ENCODE measurements at places on chromosomes 13 and 19. TPM values are rescaled to one million over a fixed set of nuclear protein-coding genes. Genes with fewer than 3 reads are reported as not detected.

The LILRB3 gene
- polyA plus RNA-seq = not detected

DNA sequence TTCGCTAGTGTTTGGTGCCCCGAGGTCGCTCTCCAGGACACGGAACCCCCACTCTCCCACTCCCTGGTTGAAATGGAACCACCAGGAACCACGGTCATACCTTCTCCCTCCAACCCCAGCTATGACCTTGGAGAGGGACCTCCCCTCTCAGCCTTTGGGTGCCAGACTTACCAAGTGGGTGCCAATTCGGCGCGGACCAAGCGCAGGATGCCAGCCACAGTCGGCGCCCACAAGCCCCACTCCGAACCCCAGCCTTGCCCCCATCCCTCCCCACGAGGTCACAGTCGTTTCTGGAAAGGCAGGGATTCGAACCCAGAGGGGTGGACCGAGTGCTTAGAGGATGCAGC is 910 bp downstream of the PDE4C start:
- no peak for DNase-seq

DNA sequence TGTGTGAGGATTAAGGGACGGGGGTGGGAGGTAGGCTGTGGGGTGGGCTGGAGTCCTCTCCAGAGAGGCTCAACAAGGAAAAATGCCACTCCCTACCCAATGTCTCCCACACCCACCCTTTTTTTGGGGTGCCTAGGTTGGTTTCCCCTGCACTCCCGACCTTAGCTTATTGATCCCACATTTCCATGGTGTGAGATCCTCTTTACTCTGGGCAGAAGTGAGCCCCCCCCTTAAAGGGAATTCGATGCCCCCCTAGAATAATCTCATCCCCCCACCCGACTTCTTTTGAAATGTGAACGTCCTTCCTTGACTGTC is 5.5 kb downstream of the FOSB start:
- DNase-seq = no peak

The PRODH2 gene
- not detected for polyA plus RNA-seq

DNA sequence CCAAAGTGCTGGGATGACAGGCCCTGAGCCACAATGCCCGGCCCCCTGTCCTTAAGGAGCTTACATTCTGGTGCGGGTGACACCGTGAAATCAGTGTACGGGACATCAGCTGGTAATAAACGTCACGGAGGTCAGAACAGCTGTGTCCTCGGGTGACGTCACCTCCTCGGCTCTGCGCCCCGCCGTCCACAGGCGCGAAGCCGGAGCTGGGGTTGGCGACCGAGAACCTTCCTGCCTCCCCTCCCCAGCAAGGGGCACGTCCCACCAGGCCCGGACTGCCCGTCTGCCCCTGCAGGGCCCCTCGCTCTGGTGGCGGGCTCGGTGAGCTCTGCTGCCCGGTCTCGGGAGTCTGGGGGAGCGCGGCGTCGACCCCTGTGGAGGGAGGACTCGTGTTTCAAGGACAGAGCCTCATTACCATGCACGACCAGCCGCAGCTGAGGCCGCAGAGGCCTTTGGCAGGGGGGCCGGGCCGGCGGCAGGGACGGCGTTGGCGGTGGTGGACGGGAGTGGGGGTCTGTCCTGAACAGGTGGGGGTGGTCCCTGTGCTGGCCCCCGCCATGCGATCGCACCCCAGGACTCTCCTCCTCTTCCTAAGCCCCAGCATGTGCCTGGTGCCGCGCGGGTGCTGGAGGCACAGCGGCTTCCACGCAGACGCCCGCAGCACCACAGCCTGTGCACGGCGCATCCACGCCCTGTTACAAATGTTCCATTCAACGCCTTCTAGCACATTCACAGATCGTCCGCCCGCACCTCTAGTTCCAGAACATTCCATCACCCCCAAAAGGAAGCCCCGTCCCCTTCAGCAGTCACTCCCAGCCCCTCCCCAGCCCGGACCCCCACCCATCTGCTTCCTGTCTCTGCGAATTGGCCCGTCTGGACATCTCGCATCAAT is 5.4 kb downstream of the LINGO3 start:
- no peak for DNase-seq

- DNase-seq = no peak
Observed at GRCh38 chr19:41302624-41303351, 7.2 kb upstream of the CCDC97 start.

The ACP5 gene
- polyA plus RNA-seq = 24.4 TPM

DNA sequence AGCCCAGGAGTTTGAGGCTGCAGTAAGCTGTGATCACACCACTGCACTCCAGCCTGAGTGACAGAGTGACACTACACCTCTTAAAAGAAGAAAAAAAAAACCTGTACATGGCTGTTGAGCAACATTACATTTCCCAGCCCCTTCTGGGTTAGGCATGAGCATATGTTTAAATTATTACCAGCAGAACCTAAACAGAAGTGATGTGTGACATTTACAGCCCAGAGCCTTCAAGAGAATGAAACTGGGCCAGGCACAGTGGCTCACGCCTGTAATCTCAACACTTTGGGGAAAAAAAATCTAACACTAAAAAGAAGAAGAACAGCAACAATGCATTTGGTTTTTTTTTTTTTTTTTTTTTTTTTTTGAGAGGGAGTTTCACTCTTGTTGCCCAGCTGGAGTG is 38.3 kb downstream of the MRPS31 start:
- no peak for DNase-seq

The ZNF578 gene
- 0.16 TPM for polyA plus RNA-seq

DNA sequence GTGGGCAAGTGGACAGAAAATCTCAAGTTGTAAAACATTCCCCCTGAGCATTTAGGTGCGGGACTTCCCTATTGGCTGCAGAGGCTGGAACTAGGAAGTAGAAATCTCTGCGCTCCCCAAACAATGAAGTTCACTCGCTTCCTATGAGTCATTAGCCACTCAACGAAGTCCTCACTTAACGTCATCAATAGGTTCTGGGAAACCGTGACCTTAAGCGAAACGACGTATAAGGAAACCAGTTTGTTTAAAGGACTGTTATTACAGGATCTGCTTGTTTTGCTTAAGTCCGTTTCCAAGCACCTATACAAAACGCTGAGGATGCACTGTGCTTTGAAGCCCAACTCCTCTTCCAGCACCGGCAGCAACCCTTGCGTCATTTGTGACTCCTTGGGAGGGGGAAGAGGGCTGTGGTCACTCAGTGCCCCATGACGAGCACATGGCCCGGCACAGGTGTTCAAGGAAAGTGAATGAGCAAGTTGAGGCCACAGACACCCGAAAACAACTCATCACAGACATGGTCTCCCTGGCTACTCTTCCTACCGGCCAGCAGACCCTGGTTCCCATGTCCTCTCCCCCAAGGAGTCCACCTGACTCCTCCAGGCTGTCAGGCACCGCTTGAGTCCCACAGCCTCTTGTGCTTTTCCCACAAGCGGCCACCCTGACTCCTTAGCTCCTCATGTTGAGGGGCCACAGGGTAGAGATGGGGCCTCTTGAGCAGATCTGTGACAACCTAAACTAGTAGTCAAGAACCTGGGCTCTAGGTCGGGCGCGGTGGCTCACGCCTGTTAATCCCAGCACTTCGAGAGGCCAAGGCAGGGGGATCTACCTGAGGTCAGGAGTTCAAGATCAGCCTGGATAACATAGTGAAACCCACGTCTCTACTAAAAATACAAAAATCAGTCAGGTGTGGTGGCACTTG is 4.8 kb downstream of the RPS16 start:
- peak; percentile 39 for DNase-seq

The ZNF559 gene
- 5.2 TPM for polyA plus RNA-seq

DNA sequence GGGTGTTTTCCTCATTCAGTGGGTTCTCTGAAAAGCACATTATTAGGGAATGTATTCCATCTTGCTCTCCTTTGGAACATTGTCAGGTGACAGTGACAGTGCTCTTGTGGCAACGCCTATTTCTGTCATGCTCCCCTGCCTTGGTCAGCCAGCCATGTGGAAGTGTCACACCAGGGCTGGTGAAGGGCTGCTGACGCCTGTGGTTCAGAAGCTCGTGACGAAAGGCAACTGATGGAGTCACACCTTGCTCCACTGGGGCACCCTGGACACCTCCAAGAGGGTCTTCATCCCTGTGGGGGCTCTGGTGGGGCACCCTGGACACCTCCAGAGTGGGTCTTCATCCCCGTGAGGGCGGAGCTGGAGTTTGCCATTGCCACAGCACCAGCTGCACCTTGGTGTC is 68.9 kb upstream of the GPR183 start:
- DNase-seq = no peak

The PSG11 gene
- polyA plus RNA-seq = not detected

DNA sequence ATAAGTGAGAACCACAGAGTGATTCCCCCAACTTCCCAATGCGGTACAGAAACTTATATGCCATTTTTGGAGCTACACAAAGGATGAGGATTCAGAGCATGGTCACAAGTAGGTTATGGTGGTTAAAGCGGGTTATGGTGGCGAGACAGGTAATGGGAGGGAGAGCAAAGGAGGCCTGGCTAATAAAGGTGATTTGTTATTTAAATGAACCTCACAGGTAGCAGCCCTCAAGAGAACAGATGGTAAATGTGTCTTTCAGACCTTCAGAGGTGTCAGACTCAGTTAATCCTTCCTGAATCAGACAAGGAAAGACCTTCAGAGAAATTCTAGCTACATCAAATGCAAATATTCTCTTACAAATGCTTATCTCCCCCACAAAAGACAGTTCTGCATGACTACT is 1971.4 kb downstream of the OLFM4 start:
- DNase-seq = no peak

- DNase-seq = no peak
Observed at GRCh38 chr13:27338816-27339215, 68.2 kb downstream of the RASL11A start.

- no peak for DNase-seq
Observed at GRCh38 chr13:108120302-108120701, 95.0 kb downstream of the LIG4 start.

GRCh38 chr19:10513223-10513622 is 4.0 kb downstream of the S1PR5 start:
- DNase-seq = no peak

The HCN2 gene
- 0.35 TPM for polyA plus RNA-seq

DNA sequence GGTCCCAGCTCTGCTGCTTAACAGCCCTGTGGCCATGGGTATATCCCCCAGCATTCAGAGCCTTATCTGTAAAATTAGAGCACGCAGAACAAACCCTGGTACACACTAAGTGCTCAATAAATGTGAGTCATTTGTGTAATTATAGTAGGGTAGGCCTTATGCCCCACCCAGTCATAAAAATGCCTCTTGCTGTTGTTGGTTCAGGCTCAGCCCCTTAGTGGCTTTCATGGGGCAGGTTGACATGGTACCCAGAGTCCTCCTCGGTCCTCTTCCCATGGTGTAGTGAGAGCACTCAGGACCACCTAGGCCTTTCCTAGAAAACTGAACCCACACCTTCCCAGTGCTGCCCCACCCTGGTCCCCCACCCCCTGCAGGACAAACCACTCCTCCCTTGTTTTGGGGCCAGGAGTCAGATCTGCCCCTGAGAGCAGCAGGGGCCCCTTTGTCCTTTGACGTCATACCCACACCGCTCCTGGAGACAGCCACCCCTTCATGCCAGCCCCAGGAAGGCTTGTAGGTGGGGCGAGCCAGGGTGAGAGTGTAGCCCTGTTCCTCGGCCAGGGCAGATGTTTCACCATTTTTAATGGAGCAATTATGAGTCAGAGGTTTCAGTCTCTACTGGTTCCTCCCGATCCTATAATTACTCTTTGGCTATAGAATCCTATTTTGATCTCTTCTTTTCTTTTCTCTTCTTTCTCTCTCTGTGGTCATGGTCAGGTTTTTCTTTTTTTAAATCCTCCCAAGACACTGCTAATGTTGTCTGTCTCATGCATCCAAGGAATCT is 36.8 kb downstream of the ACTN4 start:
- peak; percentile 98 for DNase-seq

The LRRC8E gene
- 6.5 TPM for polyA plus RNA-seq

DNA sequence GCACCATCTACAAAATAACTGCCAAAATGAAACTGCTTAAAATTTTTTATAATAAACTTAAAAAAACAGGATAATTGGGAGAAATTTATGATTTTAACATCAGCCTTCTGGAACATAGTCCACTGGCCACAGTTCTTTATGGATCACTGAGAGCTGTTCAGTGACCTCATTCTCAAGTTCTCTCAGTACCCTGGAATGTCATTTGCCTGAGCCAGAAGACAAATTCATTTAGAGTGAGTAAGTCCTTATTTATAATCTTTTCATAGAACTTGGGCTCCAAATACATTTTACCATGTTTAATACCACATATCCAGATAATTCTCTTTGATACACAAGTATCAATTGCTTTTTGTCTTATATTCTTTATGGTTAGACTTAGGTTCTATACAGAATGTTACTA is 87.6 kb downstream of the CAB39L start:
- DNase-seq = peak; percentile 52

GRCh38 chr19:44735011-44735410 is 13.5 kb upstream of the BCL3 start:
- peak; percentile 48 for DNase-seq

The FLT3LG gene
- polyA plus RNA-seq = 1.7 TPM

The TRPC4 gene
- not detected for polyA plus RNA-seq

The OVOL3 gene
- polyA plus RNA-seq = not detected

GRCh38 chr13:100434010-100434763 is 154.4 kb downstream of the GGACT start:
- peak; percentile 54 for DNase-seq

- DNase-seq = peak; percentile 34
Observed at GRCh38 chr19:42634409-42635232, 39.9 kb upstream of the CEACAM8 start.

- DNase-seq = no peak
Observed at GRCh38 chr13:24063281-24063877, 97.1 kb upstream of the SPATA13 start.
